NCI-H1092 treated with DMSO at 0.1 percent for 48 hours (cell line): ENCODE measurements at places on chromosomes 3 and 15.

- DNase-seq: no peak
These were observed 28.6 kb downstream of the DAPK2 start for GRCh38 chr15:64017591-64018163.

DNA sequence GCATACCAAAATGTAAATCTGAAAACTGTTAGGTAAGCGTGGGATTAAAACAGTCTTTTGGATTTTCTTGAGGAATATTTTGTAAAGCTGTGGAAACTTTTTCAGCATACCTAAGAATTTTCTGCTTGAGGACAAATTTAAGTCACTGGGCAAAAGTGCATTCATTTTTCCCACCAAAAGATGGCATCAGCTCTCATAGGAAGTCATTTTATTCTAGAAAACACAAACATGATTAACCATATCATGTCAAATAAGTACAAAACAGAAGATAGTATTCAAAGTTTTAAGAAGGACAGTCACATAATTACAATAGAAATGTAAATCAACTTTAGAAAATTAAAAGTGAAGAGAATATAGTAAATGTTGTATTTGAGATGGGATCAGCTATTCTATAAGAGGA, 63.5 kb downstream of the SLC49A4 start:
- no peak for DNase-seq

DNA sequence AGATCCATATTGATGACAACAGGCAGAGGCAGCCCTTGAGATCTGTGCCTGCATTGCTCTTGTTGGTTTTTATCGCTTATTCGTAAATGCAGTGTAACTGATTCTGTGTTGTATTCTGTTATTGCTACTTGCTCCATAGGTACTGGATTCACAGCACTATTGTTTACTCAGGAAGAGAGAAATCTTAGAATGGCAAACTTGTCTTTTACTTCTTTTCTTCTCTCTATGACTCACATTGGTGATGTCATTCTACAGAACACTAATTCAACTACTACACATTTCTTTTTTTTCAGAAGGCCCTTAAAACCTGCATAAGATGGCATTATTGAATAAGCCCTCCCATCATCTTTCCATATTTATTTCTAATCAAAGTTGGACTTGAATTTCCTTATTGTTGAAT, 201.0 kb upstream of the GBE1 start:
- no peak for DNase-seq

- DNase-seq: no peak
These were observed at the start of gene COL6A6 for GRCh38 chr3:130516645-130517512. COL6A6 (plus strand) TSS chr3:130517177; CDS start chr3:130560365, 43,188 bp downstream.

GRCh38 chr3:139672884-139673283, 4.9 kb downstream of the NMNAT3 start:
- DNase-seq: no peak

DNA sequence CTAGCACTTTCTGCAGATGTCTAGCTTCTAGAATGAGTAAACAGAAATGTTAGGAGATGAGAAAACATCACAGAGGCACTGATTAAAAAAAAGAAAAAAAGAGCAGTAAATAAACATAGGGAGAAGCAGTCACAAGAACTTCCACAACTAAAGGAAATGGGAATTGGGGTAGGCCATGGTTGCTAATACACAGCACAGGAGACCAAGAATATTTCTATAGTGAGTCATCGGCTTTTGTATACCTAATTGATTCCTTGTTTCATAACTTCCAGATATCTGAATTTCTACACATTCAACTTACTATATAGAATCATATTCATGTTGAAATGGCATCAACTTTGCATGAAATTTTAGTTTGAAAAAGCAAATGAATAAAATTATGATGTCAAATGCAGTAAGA, 47.3 kb upstream of the TCF12 start:
- no peak for DNase-seq

DNA sequence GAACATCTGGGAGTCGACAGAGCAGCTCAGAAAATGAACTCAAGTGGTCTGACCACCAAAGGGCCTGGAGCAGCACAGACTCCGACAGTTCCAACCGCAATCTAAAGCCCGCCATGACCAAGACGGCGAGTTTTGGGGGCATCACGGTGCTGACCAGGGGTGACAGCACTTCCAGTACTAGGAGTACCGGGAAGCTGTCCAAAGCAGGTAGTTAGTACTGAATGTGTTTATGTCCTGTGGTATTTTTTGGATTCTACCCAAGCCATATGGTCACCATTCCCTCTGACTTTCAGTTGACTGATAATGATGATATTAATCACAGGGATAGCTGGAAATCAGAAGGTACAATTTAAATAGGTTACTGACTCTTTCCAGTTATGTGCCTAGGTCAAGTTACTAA, 82.3 kb downstream of the ARPP21 start:
- no peak for DNase-seq

DNA sequence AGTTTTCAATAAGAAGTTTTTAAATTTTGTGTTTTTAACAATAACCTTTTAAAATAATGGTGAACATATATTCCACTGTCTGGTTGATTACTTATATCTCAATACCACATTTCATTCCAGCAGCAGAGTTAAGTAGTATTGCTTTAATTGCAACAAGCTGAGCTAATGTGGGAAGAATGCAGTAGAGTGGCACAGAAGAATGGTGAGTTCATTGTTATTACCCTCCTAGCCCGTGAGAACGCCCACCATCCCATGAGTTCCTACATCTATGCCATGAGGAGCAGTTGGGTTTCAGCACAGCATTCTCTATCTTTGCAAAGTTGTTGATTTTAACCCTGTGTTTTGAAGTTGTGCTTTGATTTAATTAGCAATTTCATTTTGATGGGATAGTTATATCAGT, 17.8 kb upstream of the NR2E3 start:
- DNase-seq: no peak

DNA sequence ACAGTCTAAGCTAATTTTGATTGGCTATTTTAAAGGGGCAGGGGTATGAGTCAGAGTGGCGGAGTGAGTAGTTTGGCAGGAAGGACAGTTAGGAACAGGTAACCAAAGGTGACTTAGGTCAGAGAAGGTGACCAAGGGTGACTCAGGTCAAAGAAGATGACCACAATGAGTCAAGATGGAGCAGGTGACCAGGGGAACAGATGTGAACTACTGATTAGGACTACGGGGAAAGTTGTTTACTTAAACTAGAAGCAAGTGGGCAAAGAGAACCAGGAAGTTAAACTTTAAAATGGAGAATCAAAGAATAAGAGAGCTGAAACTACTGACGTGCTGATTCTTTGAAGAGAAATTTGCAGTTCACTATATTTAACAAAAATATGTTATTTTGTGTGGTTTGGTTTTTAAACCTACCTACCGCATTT, 14.1 kb upstream of the CA12 start:
- DNase-seq: no peak

- peak; percentile 53 for DNase-seq
These were observed 94.0 kb downstream of the ARPP21 start for GRCh38 chr3:35733341-35733740.

- no peak for DNase-seq
These were observed 121.9 kb downstream of the HCN4 start for GRCh38 chr15:73246898-73247297.

GRCh38 chr3:98013411-98014267, 21.5 kb downstream of the GABRR3 start:
- DNase-seq: no peak

- DNase-seq: no peak
These were observed 104.2 kb downstream of the CBLB start for GRCh38 chr3:105764378-105765307.

- no peak for DNase-seq
These were observed 43.5 kb upstream of the SLC41A3 start for GRCh38 chr3:126127452-126127851.

- peak; percentile 97 for DNase-seq
These were observed 267.7 kb downstream of the ZBTB20 start for GRCh38 chr3:114879059-114880031.

DNA sequence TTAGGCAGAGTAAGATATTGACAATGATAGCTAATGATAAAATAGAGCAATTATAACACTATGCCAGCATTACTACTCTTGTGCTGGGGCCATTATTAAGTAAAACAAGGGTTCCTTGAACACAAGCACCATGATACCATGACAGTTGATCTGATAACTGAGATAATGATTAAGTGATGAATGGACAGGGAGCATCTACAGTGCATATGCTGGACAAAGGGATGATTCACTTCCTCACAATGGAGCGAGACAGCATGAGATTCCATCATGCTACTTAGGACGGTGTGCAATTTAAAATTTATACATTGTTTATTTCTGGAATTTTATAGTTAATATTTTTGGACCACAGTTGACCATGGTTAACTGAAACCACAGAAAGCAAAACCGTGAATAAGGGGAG, 156.6 kb downstream of the FHIT start:
- no peak for DNase-seq

- DNase-seq: no peak
These were observed 29.9 kb upstream of the RNU6-1 start for GRCh38 chr15:67869701-67870100.
